ENCODE measurements at places on chromosomes 2 and 18.

- no peak for DNase-seq
Measured at GRCh38 chr2:232295971-232296370, 82.6 kb upstream of the ALPP start.

- no peak for DNase-seq
Measured at GRCh38 chr2:11744631-11745394, 1.6 kb upstream of the LPIN1 start.

DNA sequence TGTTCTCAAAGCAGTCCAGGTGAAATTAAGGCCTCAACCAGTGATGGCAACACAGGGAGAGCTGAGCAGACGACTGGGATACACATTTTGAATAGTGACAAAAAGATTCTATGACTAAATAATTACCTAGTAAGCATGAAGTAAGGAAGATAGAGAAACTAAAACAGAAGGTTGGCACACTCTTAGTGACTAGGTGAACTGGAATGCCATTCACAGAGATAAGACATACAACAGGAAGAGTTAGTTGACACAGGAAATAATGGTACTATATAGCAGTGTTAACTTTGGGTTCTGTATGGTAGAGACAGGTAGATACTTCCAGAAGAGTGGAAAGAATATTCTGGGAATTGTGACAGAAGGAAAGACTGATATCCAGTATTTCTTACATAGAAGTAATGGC is 181.8 kb upstream of the NT5C1B start:
- DNase-seq, result no peak

DNA sequence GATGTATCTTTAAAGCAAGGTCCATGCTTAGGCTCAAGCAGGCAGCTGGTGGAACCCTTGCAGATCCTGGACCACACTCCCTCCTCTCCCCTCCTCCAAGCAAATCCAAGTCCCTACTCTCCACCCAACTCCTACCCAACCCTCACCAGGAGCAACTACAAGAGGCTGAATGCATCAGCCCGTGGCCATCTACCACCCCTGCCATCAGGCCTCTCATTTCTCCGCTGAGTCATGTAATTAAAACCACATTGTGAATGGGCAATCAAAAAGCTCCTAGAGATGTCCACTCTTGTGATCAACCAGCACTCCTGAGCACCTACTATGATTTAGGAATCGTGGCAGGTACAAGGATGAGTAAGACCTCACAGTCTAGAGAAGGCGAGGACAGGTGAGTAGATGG is 142.2 kb upstream of the CAPN13 start:
- DNase-seq, result no peak

DNA sequence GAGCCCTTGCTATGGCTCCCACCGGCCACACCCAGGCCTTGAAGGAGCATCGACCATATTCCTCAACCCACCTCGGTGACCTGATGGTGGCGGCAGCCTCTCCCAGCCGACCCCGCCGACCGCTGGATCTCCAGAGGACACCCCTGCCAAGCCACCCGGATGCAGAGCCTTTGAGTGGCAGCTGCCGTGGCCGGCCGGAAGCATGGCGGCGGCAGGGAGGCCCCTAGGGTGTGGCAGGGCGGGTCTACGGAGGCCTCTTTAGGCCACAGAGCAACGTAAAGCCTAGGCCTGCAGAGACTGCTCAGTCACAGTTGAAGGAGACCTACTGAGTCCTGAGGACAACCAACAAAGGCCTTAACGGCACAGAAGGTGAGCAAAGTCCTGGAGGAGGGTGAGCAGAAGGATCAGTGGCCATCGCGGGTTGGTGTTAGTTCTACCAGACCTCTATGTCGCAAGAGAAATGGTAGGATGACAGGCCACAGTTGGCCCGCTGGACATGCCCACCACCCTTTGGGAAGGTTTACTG is 50.4 kb upstream of the TMEM247 start:
- peak; percentile 74 for DNase-seq

- no peak for DNase-seq
Measured at GRCh38 chr2:10971161-10971887, 59.6 kb downstream of the KCNF1 start.

GRCh38 chr2:65349863-65350262 is 82.5 kb downstream of the SPRED2 start:
- DNase-seq, result no peak

- peak; percentile 58 for DNase-seq
Measured at GRCh38 chr2:158723181-158723838, 71.8 kb upstream of the DAPL1 start.

- DNase-seq, result no peak
Measured at GRCh38 chr2:209474960-209475359, 51.1 kb downstream of the MAP2 start.

- no peak for DNase-seq
Measured at GRCh38 chr2:205352593-205352992, 329.7 kb upstream of the NRP2 start.

DNA sequence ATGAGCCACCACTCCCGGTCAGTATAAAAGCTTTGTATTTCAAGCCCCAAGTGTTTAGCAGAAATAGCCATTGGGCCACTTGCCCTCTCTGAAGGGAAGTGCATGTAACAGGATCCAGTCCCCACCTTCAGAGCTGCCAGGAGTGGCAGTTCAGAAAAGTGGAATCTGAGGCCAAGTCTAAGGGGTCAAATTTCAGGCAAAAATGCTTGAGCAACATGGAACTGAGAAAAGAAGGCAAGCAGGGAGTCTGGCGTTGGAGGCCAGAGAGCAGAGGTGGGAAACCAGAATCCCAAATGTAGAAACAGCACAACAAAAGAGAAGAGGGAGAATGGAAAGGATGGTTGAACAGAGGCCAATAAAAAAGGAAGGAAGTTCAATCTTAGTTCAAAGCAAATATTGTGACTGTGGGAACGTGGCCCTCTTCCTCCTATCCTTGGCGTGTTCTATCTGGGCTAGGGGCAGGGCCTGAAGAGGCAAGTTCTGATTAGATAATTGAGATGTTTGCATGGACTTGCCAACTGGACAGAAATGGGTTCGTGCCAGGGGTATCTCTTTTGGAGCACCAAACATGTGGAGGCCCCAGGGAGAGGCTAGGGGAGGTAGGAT is 102.2 kb downstream of the AP1S3 start:
- no peak for DNase-seq

DNA sequence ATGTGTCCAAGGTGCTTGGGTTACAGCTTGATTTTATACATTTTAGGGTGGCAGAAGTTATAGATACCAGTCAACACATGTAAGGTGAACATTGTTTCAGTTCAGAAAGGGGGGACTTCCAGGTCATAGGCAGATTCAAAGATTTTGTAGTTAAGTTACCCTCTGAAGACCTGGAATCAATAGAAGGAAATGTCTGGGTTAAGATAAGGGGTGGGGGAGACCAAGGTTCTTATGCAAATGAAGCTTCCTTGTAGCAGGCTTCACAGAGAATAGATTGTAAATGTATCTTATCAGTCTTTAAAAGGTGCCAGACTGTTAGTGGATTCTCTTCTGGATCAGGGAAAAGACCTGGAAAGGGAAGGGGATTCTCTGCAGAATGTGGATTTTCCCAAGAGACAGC is 42.4 kb downstream of the BMPR2 start:
- no peak for DNase-seq

- no peak for DNase-seq
Measured at GRCh38 chr2:55158111-55158814, 73.8 kb downstream of the CLHC1 start.
